NAMALWA (cell line): ENCODE measurements at places on chromosomes 1 and 21.

DNA sequence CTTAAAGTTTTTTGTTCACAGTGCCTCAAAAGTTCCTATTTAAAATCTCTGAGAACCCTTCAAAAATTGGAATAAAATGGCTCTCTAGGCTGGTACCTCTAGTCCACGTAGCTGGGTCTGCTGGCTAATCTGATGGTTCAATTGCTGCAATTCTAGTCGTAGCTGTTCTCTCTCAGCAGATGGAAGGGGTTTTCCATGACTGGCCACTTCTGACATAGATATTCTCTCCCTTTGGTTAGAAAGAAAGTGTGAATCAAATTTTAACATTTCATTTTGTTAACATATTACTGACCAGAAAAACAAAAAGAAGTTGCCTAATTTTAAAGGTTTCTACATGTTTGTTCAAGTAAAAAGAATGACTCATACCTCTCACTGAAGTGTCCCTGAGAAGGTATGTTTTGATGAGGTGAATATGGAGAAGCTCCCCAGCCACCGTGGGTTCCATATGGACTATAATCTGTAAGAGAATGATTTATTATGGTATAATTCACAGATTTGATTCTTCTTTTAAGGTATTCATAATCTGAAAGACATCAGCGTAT lies 29.3 kb upstream of the SERPINC1 start:
- DNase-seq: no peak

DNA sequence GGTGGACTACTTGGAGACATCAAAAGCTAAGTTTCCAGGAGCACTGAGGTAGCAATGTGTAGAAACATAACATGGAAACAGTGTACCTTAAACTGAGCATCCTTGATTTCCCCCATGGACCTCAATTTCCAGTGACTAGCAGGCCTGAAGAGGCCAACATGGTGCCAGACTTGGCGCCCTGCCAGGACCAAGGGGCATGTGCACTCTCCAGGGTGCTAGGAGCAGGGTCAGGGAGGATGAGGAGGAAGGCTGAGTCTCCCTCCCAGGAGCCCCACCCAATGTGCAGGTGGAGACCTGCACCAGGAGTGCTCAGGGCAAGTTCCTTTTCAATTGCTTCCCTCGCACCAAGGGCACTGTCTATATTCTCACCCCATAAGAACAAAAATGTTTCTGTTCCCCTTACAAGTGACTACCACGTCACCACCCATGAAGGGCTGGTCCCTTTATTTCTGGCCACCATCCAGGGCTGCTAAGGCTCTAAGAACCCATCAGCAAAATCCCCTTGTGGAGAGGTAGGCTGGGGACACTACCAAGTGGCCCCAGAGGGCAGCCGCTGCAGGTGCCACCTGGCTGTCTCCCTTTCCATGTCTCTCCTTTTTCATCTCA lies 39.2 kb downstream of the MX1 start:
- no peak for DNase-seq

GRCh38 chr1:224786533-224787250 lies 142.8 kb upstream of the DNAH14 start:
- no peak for DNase-seq

DNA sequence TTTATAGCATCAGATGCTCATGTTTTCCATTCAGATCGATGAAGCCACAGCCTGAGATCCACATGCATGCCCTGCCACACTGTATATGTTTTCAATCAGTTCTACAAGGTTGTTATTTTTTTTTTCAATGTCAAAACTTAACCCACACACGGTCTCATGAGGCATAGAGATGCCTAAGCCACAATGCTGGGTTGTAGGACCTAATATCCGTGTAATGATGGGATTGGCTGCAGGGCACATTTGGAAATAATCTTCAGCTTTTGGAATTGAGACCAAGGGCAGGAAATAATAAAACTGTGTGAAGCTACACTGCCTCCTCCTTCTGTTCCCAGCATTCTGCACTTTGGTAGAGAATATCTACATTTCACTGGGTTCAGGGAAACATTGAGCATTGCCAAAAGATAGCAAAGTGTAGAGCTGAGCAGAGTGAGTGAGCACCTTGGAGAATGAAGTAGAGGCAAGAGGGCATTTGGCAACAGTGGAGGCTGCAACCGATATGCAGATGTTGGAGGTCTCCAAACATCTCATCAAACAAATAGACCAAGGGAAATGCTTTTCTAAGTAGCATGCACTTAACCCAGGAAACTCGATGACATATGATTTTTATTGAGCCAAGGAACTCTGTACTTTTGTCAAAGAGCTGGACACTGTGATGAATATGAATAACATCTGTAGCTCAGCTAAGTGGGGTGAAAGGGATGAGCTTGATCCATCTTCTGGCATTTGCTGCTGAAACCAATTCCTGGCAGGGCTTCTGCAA lies 176.7 kb downstream of the LYPLAL1 start:
- DNase-seq: no peak

GRCh38 chr1:71986160-71986559 lies 296.2 kb downstream of the NEGR1 start:
- DNase-seq: no peak

GRCh38 chr1:22522221-22522743 lies 41.0 kb upstream of the EPHA8 start:
- DNase-seq: no peak

GRCh38 chr21:16773206-16773605 lies 739.6 kb upstream of the CXADR start:
- no peak for DNase-seq

DNA sequence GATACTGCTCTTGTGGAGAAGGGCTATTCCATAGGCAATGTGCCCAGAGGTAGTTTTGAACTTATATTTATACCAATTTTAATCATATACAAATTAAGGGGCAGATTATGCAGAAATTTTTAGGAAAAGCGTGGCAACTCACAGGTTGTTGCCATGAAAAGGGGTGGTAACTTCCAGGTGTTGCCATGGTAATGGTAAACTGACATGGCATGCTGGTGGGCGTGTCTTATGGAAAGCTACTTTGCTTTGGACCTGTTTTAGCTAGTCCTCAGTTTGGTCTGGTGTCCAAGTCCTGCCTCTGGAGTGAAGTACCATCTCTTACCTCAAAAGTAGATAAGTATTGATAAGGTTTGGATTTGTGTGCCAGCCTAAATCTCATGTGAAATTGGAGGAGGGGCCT lies 7.9 kb upstream of the IL23R start:
- DNase-seq: no peak

GRCh38 chr1:86965012-86965826 lies 50.8 kb downstream of the HS2ST1 start:
- peak; percentile 54 for DNase-seq

DNA sequence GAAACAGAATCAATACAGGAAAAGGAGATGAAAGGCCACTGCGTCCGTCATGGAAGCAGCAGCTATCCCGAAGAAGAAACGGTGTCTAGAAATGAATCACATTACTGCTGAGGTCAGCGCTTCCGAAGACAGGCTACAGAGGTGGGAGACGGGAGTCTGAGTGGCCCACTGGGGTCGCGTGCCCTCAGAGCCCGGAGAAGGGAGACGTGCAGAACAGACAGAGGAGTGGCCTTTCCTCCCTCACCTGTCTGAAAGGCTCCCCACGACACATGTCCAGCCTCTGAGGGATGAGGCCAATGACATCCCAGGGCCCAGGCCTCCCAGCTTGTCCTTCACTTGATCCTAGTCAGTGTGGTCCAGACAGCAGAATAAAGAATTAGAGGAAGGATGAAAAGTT lies 35.9 kb downstream of the VPS26C start:
- DNase-seq: no peak

- DNase-seq: no peak
These were observed 217.1 kb downstream of the NFIA start for GRCh38 chr1:61299463-61299862.

DNA sequence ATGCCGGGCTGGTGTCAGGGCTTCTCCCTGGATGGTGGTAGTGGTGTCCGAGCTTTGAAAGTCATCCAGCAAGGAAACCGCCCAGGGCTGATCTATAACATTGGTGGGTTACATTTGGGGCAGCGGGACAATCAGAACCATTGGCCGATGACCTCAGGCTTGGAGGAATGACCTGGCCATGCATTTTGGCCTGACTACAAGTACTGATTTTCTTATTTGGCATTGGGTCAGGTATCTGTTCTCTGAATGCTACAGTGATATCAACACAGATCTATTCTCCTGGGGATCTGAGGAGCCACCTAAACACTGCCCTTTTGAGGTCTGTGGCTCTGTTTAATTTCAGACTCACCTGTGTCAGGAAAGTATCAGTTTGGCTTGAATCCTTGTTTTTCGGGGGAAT lies 128.7 kb downstream of the VPS13D start:
- no peak for DNase-seq

DNA sequence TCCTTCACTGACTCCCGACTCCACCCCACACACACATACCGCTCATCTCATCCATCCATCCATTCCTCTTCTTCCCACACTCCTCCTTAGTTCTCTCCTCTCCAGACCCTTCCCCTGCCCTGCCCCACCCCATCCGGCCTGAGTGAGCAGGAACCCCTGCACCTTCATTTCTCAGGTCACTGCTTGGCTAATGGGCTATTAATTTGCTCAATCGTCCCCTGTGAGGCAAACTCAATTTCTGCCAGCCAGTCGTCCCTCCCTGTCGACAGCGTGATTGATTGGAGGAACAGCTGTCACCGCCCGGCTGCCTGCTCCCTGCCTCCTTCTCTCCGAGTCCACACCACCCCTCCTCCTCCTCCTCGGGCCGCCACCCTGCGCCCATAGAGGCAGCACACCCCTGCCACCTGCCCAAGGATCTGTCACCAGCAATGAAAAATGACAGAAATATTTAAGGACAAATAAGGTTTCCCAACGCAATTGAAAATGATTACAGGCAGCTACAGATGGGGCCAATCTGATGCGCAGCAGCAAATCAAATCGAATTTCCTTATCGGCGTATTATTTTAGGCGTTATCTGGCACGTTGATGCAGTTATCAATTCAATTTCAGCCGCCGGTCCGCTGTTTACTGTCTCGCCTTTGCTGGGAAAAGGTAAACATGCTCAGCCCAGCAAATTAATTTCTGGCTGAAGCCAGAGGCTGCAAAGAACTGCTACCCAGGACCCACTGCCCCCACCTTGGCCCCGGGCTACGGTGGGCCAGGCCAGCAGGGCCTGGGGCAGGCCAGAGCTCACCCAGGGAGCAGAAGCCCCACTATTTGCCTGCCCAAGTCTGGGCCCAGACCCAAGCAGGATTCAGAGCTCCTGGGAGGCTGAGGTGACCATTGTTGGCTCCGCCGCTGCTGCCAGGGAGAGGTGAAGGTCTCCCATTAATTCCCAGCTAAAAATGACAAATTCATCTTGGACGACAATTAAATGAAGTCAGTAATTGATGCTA lies 71.3 kb downstream of the TMEM53 start:
- DNase-seq: no peak

DNA sequence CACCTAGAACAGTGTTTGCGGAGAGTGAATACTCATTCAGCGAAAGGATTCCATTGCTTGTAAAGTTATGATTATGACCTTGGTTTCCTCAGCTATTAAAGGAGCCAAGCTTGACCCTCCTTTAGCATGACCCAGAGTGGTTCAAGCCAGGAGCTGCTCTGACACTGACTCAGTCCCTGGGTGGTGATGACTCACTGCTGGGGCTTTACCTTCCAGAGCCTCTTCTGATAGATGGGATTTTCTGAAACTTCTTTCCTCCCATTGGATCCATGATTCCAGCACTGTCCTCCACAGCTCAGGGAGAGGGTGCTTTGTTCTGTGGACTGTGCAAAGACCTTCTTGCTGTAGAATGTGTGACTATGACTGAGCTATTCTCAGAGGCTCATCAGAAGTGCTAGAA lies 77.4 kb downstream of the S1PR1 start:
- DNase-seq: no peak

DNA sequence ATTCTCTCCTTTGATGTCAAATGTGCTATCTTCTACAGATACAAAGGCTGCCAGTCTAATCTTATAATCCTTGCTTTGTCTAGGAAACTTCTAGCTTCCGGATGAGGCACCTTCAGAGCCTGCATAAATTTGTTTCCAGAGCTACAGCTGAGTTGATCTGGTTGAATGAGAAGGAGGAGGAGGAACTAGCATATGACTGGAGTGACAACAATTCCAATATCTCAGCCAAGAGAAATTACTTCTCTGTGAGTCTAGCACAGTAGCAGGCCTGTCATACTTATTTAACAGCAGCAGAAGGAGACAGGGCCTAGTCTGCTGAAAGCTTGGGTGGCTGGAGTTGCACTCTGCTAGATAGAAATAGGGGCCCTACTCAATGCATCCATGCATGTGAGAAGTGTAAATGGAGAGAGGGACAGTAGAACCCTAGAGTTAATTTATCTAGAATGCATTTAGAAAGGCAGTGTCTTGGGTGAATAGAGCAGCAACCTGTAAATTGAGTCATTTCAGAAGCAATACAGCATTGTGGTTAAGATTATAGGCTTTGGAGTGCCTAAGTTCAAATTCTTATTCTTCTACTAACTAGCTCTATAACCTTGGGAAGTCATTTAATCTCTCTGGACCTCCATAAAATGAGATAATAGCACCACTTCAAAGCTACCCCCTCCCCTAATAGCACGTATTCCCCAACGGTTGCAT lies 89.0 kb downstream of the MACF1 start:
- DNase-seq: no peak

DNA sequence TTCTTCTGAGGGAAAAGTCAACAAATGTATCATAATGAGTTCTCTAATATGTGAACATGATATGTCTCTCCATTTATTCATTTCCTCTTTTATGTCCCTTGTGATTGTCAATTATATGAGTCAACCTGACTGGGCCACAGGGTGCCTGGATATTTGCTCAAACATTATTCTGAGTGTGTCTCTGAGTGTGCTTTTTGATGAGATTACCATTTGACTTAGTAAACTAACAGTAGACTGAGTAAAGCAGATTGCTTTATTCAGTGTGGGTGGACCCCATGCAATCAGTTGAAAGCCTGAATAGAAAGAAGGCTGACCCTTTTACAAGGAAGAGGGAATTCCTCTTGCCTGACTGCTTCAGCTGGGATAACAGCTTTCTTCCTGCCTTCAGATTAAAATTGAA lies 142.6 kb downstream of the SLC35F3 start:
- no peak for DNase-seq

GRCh38 chr1:161820914-161821313 lies 54.8 kb downstream of the ATF6 start:
- DNase-seq: no peak

DNA sequence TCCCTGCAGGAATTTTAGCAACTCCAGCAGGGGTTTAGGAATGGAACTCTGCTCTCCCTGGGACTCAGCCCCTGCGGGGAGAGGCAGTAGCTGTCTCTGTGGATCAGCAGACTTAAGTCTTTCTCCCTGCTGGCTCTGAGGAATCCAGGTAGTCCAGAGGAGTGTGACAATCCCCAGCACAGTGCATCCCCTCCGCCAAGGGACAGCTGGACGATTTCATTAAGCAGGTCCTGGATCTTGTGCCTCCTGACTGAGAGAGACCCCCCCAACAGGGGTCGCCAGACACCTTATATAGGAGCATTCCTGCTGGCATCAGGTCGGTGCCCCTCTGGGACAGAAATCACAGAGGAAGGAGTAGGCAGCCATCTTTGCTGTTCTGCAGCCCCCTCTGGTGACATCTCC lies 30.6 kb downstream of the AKT3 start:
- no peak for DNase-seq

- DNase-seq: no peak
These were observed 39.3 kb downstream of the BRINP2 start for GRCh38 chr1:177210071-177210470.

GRCh38 chr1:198143797-198144196 lies 13.0 kb upstream of the NEK7 start:
- no peak for DNase-seq

GRCh38 chr21:43025636-43026180 lies 49.9 kb downstream of the CBS start:
- DNase-seq: no peak
